ENCODE measurements at places on chromosomes 5 and 9.

GRCh38 chr5:95884017-95884325 lies 61.4 kb upstream of the GLRX start:
- no peak for DNase-seq

GRCh38 chr9:127660886-127661741 lies 45.7 kb upstream of the CFAP157 start:
- DNase-seq, result no peak

- DNase-seq, result no peak
These were observed 50.3 kb downstream of the GNAQ start for GRCh38 chr9:77981332-77981731.

DNA sequence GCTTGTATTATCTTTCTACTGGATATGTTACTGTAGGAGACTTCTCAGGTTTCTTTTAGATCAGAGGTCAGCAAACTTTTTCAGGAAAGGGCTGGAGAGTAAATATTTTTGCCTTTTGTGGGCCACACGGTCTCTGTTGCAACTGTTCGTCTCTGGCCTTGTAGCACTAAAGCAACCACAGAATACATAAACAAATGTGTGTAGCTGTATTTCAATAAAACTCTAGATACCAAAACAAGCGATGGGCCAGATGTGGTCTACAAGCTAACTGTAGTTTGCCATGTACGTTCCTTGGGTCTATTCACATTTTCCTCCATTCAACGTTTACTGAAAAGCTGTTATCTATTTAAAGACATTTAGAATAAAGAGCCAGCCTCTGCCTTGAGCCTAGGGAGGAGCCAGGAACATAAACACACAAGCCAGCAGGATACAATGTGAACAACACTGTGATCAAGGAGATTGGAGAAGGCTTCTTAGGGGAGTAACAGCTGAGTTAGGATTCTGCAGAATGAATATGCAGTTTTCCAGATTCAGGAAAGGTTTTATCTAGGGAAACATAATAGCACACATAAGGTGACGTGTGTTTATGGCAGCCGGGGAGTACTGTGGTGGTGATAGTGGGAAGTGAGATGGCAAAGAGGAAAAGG lies 33.0 kb upstream of the HOMER1 start:
- DNase-seq, result no peak

GRCh38 chr9:121499177-121499426 lies 542 bp downstream of the GGTA1 start:
- no peak for DNase-seq

DNA sequence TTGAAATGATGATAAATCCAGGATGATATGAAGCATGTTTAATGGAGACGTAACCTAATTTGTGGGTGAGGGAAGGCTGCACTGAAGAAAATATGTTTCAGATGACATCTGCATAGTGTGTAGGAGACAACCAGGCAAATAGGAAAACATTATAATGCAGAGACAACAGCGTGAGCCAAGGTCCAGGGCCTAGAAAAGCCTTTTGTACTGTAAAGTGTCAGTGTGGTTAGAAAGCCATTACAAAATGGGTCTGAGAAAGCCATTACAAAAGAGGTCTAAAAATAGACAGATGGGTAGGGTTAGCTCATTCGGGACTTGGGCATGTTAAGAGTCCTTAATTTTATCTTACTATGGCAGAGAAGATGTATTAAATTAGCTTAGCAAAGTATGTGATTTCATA lies 14.9 kb upstream of the GABRG2 start:
- DNase-seq, result no peak

DNA sequence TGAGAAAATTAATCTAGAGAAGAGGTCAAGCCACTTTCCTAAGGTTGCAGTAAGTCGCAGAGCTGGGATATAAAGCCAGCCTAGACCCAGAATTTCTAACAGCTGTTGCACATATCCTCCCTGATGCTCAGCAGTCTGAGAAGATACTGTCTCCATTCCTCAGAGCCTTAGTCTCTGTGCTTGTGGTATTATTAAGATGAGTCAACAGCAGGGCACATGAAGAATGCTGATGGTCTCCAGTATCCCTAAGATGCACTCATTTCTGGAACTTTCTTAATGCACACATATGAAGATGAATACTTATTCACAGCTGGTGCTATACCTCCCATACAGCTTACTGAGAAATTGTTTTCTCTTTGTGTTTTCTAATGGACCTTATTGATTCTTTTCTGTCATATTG lies 32.5 kb downstream of the SGCD start:
- no peak for DNase-seq

- no peak for DNase-seq
These were observed 39.2 kb upstream of the EQTN start for GRCh38 chr9:27336126-27336525.

- no peak for DNase-seq
These were observed 8.3 kb upstream of the SLC6A18 start for GRCh38 chr5:1216918-1217295.

DNA sequence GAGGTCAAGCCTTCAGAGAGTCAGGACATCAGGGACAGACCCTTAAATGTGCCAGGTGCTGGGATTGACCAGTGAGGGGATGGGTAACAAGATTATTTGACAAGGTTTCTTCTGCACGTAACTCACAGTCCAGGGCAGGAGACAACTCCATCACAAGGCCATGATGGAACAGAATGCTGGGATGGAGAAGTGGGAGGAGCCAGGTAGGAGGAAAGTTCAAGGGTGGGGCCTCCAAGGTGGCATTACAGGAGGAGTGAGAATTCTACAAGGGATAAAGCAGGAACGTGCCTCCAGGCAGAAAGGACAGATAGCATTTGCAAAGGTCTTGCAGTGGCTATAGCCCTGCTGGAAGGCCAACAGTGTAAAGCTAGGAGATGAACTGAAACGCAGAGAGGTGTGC lies 102.2 kb downstream of the FGF18 start:
- DNase-seq, result no peak

DNA sequence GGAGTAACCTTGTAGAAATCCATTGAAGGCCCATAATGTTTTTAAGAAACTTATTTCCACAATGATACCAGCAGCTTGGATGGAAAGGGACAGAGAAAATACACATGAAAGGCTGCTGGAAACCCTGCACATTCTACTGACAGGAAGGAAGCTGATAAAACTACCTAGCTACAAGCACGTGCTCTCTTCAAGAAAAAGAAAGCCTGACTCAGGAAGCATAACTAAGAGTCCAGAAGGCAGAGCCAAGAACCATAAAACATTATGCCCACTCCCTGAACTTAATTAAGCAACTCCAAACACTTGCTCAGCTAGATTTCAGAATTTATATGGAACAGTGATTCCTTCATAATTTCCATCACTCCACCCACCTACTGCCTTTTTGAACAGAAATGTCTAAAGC lies 430.8 kb downstream of the SEMA5A start:
- no peak for DNase-seq

GRCh38 chr5:127377651-127378050 lies 87.1 kb downstream of the MEGF10 start:
- no peak for DNase-seq

DNA sequence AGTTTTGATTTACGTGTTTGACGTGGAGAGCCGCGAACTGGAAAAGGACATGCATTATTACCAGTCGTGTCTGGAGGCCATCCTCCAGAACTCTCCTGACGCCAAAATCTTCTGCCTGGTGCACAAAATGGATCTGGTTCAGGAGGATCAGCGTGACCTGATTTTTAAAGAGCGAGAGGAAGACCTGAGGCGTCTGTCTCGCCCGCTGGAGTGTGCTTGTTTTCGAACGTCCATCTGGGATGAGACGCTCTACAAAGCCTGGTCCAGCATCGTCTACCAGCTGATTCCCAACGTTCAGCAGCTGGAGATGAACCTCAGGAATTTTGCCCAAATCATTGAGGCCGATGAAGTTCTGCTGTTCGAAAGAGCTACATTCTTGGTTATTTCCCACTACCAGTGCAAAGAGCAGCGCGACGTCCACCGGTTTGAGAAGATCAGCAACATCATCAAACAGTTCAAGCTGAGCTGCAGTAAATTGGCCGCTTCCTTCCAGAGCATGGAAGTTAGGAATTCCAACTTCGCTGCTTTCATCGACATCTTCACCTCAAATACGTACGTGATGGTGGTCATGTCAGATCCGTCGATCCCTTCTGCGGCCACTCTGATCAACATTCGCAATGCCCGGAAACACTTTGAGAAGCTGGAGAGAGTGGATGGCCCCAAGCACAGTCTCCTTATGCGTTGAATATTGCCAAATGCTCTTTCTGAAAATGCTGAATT lies 850 bp downstream of the RRAGA start:
- no peak for DNase-seq

- DNase-seq, result no peak
These were observed 169.2 kb upstream of the HMHB1 start for GRCh38 chr5:143642791-143643190.

DNA sequence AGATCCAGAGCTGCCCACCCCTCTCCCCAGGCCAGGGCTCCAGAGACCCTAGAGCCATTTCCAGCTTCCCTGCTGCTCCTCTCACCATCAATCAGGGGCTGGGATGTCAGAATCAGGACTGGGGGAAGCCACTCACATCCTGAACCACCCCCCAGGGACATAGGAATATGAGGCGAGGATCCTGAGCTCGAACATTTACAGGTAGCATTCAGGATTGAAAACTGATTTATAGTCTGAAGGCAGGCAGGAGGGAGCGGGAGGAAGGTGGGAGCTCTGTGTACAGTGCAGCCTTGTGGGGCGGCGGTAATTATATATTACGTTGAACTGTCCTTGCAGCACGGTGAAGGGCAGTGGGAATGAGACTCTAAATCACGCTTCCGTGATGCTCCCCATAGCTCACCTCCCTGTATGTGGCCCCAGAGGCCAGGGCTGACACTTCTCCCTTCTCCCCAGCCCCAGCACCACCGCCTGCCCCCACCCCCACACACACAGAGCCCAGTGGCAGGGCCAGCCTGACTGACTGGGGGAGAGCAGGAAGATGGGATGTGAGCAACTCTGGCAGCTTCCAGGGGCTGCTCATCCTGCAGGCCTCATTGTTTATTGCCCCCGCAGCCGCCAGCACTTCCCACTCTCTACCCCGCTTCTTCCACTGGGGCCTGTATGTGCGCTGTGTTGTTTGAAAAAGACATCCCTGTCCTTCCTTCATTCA lies 76.0 kb upstream of the HSPA9 start:
- no peak for DNase-seq

DNA sequence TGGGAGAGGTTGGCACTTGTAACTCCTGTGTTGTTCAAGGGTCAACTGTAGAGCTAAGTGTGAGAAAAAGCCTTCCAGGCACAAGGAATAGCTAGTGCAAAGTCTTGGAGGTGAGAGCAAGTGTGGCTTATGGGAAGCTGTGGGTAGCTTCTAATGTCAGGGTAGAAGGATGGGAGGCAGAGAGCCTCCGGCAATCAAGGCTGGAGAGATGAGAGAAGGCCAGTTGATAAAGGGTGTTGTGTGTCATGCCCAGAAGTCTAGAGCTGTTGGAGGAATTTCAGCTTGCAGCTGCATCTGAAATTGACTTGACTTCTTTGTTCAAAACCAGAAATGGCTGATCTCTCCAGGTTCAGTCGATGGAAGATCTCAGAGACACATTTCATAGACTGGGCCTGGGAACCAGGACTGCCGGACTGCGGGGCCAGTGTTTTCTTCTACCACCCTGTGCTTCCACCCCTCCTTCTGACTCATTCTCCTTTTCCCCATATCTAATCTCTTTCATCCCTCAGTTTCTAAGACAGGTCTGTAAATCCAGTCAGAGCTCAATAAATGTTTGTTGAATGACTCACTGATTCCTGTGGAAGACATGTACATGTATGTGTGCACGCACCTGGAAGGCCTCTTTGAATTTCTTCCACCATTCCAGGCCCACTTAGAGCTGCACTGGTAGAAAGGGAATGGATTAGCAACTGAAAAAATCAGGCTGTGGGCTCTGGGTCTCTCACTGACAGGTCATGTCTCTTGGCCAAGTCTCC lies 67.8 kb upstream of the KLF4 start:
- DNase-seq, result no peak

GRCh38 chr5:150589862-150590601 lies 50.4 kb upstream of the SYNPO start:
- DNase-seq, result no peak

DNA sequence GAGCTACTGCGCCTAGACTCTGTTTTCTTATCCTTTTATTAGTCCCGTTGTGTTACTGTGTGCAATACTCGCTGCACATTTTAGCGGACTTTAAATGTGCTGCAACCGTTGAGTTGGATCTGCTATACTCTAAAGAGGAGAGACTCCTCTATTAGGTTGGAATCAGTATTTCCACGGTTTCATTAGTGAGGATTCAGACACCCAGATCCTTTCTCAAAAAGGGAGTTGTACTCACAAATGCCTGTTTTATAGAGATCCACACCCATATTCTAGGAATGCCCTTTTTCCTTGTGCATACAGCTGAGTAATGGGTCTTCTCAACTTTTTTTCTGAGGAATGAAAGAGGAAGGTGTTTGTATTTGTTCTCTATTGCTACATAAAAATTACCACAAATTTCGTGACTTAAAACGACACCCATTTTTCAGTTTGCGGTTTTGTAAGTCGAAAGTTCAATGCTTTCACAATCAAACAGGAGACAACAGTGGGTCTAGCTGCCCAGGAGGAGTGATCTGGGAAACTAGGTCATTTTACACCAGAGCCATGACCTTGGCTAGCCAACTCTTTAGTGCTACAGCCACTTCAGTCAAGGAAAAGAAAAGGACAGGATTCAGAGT lies 52.8 kb upstream of the SLC44A1 start:
- peak; percentile 53 for DNase-seq

DNA sequence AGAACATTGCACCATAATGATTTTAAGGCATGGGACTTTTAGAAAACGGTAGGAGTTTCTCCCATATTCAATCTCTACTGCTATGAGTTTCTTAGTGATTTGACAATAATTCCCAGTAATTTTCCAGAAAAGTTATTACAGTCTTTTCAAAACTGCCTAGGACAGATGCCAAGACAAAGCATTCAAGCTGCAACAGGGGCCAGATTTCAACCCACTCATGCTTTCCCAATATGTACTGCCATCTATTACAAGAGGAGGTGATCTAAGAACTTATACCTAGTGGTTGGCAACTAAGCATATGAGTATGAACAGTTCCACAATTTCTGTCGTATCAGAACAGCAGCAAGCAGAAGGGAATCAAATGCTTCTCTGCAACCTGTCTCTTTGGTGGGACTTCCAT lies 95.1 kb upstream of the TMED7 start:
- DNase-seq, result no peak

- no peak for DNase-seq
These were observed 29.5 kb downstream of the SLC25A46 start for GRCh38 chr5:110768138-110768860.

GRCh38 chr5:147436596-147436995 lies 73.3 kb downstream of the DPYSL3 start:
- DNase-seq, result no peak

DNA sequence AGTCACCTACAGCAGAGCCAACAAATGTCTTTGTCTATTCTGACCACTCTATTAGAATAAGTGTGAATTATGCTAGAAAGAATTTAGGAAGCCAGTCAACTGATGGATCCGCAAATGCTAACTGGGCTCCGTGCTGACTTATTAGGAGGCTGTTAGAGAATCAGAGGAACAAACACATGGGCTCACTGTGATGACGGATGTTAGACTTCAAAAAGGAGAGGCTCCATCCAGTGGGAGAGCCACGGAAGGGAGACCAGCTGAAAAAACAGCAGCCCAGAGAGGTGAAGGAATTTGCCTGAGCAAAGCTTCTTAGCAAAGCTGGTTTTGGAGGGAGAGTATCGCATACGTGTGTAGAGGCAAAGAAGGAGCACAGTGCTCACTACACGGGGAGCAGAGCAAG lies 5.8 kb upstream of the TGFBI start:
- DNase-seq, result no peak

- DNase-seq, result no peak
These were observed 27.4 kb upstream of the WHRN start for GRCh38 chr9:114532561-114533237.

- peak; percentile 17 for DNase-seq
These were observed 193.7 kb downstream of the CACNA1B start for GRCh38 chr9:138071292-138071691.
